ENCODE measurements at places on chromosomes 16 and 17.

GRCh38 chr17:56158344-56158743 lies 5.1 kb downstream of the ANKFN1 start:
- DNase-seq, result no peak

GRCh38 chr16:50480206-50480605 lies 68.0 kb upstream of the NKD1 start:
- DNase-seq, result no peak

GRCh38 chr17:51667706-51668083 lies 407.3 kb downstream of the UTP18 start:
- no peak for DNase-seq

GRCh38 chr16:66220702-66221101 lies 145.8 kb upstream of the CDH5 start:
- no peak for DNase-seq

DNA sequence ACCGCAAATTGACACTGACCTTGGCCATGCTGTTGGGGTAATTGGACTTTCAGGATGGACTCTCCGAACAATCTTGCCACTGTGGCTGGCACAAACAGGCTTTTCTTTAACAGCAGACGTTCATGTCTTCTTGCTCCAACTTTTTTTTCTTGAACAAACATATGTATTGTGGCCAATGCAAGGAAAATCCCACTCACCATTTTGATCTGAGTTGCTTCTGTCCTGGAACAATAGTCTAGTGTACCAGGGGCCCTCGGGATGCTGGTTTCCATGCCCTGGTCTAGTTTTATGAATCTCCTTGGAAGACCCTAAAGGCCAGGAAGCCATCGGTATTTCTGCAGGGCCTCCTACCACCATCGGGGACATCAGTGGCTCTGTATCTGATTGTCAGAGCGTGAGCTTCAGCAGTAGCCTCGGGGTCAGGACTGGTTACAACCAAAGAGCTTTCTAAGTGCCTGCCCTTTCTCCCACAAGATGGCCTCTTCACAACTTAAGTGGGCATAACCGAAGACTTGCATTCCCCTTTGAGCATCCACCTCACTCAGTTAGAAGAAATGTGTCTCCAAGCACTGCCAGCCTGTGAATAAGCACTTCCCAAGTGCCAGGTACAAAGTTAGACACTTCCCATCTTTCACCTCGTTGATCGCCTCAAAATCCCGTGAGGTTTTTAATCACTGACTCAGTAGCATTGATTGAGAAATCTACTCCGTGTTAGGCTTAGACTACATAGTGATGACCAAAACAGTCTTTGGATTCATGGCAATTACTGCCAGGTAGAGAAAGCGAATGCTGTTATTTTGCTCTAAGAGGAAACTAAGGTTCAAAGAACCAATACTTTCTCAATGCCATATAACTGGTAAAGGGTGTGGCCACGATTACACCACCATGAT lies 87.0 kb upstream of the TBX2 start:
- no peak for DNase-seq

GRCh38 chr16:78209951-78210661 lies 110.7 kb downstream of the WWOX start:
- no peak for DNase-seq

GRCh38 chr17:10666906-10667305 lies 9.8 kb upstream of the MYH3 start:
- no peak for DNase-seq

DNA sequence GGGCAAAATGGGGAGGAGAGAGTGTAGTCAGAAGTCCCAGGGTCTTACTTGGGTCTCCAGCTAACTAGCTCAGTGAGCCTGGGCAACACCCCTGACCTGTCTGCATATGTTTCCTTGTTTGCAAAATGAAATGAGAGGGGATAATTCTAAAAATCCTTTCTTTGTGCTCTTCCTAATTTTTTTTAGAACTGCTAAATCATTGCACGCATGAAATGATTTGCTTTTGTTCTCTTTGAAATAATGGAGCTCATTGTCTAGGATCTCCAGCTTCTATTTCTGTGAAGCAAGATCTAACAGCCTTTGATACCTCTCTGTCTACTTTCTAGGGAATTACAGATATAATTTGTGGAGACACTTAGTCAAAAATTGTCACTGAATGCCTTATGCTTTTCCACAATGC lies 181.3 kb downstream of the CDH13 start:
- DNase-seq, result no peak

- DNase-seq, result no peak
Observed at GRCh38 chr17:19410875-19411620, at the start of gene RNF112. Gene RNF112, plus strand, starts transcription at chr17:19411232. Its CDS starts 177 bp downstream, at chr17:19411409.

DNA sequence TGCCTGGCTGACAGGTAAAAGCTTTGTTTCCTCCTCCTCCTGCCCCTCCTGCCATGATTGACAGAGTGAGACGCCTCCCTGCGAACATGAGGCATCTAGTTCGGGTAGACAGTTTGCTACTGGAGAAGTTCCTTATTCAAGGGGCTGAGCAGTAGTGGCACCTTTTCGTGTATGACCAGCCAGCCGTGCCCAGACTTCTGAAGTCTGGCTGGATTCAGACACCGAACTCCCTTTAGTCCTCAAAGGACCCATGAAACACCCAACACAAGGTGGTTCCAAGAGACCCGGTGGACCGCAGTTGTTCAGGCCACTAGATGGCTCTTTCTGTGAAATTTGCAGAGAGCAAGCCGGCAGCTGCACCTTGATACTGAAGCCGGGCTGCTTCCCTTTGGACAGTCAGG lies 192.8 kb downstream of the XYLT1 start:
- DNase-seq, result no peak

DNA sequence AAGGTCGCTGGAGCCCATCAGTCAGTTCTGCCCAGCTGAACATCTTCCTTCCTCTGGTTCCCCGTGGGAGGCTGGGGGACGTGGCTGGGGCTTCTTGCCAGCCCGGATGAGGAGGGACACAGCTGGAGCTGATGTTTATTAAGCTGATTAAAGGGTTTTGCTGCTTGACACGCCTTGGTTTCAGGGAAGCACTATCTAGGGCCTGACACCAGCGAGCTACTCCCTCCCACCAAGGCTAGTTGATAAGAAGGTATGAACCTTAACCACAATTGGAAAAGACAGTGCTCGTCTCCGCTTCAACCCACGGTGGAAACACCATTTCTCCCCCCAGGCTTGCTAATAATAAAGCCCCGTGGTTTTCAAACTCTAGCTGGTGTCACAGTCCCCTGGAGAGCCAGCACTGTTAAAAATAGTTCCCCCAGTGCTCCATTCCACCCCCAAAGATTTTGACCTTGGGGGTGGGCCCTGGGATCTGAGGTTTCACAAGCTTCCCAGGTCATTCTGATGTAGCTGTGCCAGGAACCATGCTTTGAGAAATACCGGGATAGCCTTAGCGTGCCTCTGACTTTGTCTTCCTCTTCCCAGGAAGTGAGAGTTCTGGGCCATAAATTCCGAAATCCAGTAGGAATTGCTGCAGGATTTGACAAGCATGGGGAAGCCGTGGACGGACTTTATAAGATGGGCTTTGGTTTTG lies 5.5 kb downstream of the DHODH start:
- DNase-seq, result no peak

DNA sequence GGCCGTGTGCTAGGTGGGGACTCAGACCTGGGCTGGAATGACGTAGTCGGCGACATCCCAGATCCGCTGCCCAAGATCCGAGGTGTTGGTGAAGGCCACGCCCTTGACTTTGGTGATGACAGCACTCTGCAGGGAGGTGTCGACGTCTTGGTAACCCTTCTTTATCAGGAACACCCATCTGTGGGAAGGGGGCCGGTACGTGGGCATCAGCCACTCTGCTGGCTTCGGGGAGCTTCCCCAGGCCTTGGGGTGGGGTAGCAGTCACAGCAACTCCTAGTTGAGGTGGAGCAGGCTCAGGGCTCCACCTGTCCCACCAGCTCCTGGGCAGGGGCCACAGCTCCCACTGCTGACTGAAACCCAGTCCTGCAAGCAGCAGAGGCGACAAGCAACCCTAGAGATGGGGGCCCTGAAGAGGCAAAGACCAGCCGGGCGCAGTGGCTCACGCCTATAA lies 4.3 kb downstream of the P2RX5 start:
- no peak for DNase-seq

DNA sequence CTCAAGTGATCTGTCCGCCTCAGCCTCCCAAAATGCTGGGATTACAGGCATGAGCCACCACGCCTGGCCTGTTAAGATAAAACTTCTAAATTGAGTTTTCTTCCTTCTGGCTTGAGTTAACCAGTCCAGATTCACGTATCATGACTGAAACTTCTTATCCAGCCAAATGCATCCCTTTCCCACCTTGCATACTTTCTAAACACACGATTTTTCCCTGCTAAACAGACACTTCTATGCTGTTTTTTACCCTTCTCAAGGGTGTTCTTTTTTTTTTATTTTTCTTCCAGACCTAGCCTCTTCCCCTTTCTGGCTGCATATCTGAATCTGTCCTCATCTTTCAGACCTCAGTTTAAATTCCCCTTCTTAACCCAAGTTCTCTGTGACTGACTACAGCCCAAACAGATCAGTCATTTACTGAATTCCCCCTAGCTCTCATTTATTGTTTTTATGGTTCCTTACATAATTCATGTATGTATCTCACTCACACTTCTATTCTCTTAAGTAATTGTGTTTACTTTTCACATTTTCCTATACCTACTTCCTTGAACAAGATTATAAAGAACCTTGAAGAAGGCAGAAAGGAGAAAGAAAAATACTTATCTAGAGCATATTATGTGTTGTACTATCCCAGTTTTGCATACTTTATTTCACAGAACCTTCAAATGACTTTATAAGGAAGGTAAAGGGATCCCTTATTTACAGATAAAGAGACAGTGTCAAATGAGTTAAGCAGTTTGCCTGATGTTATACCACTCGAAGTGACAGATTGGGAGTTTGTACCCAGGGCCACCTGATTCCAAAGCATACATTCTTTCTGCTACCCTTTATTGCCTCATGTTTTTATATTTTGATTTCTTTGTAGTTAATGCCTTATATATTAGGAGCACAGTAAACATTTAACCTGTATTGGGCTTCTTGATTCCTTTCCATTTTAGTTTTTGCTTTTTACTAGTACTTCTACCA lies 5.2 kb downstream of the EVI2B start:
- DNase-seq, result no peak

GRCh38 chr17:28130472-28130871 lies 88.0 kb downstream of the NLK start:
- DNase-seq, result no peak

DNA sequence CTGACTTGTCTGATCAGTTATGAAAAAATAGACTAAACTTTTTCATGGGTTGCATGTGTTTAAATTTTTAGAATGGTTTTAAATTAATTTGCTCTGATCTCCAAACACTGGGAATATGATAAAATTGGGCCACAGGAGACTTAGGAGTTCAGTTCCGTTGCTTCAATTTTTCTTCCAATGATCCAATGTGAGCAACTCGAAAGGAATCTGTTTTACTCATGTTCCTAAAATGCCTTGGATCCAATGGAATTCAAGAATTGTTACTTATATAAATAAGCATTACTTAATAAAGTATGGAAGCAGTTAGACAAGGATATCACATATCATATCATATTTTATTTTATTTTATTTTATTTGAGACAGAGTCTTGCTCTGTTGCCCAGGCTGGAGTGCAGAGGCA lies 56.0 kb upstream of the NACA2 start:
- no peak for DNase-seq

GRCh38 chr16:79754501-79754900 lies 154.0 kb upstream of the MAF start:
- DNase-seq, result no peak

GRCh38 chr17:42153919-42154742 lies 658 bp downstream of the RAB5C start:
- DNase-seq, result no peak

DNA sequence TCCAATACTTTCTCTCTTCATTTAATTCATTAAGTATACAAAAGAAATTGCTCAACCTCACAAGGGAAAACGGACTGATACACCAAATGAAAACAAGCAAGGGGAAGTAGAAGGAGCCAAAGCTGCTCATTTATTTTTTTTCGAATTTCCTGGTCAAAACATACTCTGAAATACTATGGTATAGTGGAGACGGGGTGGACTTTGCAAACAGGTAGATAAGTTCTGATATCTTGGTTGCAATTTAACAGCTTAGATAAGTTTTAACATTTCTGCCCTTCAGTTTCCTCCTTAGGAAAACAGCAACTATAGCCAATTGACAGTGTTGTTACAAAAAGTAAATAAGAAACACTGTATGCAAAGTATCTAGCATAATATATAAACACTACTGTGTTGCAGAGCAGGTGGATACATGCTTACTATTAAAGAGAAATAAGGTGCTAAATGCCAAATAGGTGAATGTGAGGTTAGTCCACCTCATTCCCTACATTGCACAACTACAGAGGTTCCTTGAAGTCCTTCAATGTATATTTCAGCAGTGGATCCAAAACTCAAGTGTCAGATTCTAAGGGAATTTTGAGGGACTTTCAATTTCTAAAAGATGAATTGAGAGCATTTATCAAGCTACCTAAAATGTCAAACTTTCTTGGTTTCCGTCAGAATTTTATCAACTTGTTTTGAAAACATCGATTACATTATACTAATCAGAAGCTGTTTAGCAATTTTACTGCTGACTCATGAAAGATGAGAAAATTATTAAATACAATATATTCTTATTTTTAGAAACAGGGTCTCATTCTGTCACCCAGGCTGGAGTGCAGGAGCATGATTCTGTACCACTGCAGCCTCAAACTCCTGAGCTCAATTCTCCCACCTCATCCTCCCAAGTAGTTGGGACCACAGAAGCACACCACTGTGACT lies 11.0 kb downstream of the CCDC47 start:
- no peak for DNase-seq

DNA sequence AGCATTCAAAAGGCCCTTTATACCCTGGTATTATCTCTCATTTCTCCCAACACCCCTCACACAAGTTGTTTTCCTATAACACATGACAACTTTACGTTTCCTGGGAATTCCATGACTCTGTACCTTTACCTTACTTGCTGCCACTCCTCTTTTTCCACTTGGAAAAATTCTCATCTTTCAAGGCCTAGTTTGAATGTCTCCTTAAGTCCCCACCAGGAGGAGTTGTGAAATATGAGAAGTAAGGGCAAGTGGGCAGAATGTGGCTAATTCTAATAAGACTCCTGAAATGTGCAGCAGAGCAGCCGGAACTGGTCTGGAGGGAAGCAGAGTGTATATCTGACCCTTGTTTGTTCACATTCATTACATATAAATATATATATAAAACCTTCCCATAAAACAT lies 39.7 kb downstream of the BRCA1 start:
- DNase-seq, result no peak

- DNase-seq, result no peak
Observed at GRCh38 chr17:34765291-34765690, 185.9 kb downstream of the TMEM132E start.

DNA sequence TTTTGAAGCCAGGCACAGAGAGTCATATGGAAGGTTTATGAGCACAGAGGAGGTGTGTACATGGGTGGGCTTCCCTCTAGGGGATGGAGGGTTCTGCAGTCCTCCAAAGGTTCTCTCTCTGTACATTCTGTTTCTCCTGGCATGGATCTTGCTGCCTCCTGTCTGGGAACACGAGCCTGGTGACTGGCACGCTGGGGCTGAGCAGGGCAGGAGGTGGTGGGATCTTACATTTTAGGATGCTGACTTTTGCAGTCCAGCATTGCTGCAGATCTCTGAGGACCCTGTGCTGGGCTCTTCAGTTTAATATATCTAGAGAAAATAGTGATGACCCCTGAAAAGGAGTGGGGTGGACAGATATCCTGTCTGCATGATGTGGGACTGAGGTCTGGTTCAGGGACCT lies 23.0 kb downstream of the FOXL1 start:
- no peak for DNase-seq

All from GM19239 (cell line).